ENCODE measurements at places on chromosomes 4 and X. TPM values are rescaled to one million over a fixed set of nuclear protein-coding genes. Genes with fewer than 3 reads are reported as not detected.

- no peaks in the 10 kb centered on the region for H3K36me3 ChIP-seq
- no peak overlapping the region for H3K27ac ChIP-seq
- no peak for DNase-seq
- no peak overlapping the region for H3K4me3 ChIP-seq
- H3K4me1 ChIP-seq, result no peaks in the 10 kb centered on the region
- H3K27me3 ChIP-seq, result no peaks in the 10 kb centered on the region
Measured at GRCh38 chrX:3154386-3154975, 113.2 kb downstream of the ARSF start.

- no peak overlapping the region for H3K4me3 ChIP-seq
- H3K36me3 ChIP-seq, result no peaks in the 10 kb centered on the region
- no peaks in the 10 kb centered on the region for H3K4me1 ChIP-seq
- no peak overlapping the region for H3K27ac ChIP-seq
Measured at GRCh38 chr4:11937941-11938340, 509.2 kb upstream of the HS3ST1 start.

DNA sequence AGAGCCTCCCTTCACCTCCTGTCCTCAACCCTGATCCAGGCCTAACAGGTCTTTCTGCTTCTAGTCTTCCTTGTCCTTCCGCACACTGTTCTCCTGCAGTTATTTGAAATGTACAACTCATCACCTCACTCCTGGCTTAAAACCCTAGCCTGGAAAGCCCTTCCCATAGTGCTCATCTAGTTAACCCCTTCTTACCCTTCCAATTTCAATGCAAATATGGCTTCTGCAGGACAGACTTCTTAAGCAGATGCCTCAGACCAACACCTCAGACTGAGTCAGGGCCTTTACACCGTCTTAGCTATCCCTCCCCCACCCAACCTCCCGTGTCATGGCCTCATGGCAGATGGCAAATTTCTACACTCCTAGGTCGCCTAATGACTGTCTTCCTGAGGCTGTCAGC lies 130.4 kb downstream of the BCOR start:
- H3K4me3 ChIP-seq, result no peak overlapping the region
- H3K36me3 ChIP-seq, result no peaks in the 10 kb centered on the region
- H3K27me3 ChIP-seq, result no peaks in the 10 kb centered on the region
- no peaks in the 10 kb centered on the region for H3K4me1 ChIP-seq
- no peak for DNase-seq
- H3K27ac ChIP-seq, result no peak overlapping the region

GRCh38 chr4:188400451-188400850 lies 261.2 kb downstream of the TRIML1 start:
- H3K27ac ChIP-seq, result no peak overlapping the region
- peaks cover 4% of the 10 kb centered on the region for H3K4me1 ChIP-seq
- no peaks in the 10 kb centered on the region for H3K36me3 ChIP-seq
- no peak overlapping the region for H3K4me3 ChIP-seq
- H3K27me3 ChIP-seq, result no peaks in the 10 kb centered on the region

GRCh38 chr4:51906167-51906958 lies 63.4 kb downstream of the DCUN1D4 start:
- no peaks in the 10 kb centered on the region for H3K36me3 ChIP-seq
- H3K4me3 ChIP-seq, result no peak overlapping the region
- DNase-seq, result peak; percentile 33
- H3K4me1 ChIP-seq, result peaks cover 19% of the 10 kb centered on the region
- H3K27ac ChIP-seq, result peak overlapping the region; percentile 78
- no peaks in the 10 kb centered on the region for H3K27me3 ChIP-seq

GRCh38 chr4:24956763-24957162 lies 43.9 kb upstream of the CCDC149 start:
- no peaks in the 10 kb centered on the region for H3K27me3 ChIP-seq
- H3K4me1 ChIP-seq, result no peaks in the 10 kb centered on the region
- no peak for DNase-seq
- no peak overlapping the region for H3K27ac ChIP-seq

DNA sequence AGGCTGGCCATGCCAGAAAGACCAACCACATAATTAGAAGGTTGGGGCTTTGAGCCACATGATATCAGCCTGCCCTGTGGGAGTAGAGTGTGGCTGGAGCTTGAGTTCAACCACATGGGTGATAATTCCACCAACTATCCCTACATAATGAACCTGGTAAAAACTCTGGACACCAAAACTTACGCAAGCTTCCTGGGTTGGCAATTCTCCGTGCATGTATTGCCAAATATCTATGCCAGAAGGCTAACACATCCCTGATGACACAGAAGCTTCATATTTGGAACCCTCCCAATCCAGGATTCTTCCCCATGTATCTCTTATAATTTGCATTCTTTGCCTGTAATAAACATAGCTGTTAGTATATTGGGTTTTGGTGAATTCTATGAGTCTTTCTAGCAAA lies 68.2 kb downstream of the FUNDC1 start:
- no peak overlapping the region for H3K27ac ChIP-seq
- no peaks in the 10 kb centered on the region for H3K36me3 ChIP-seq
- no peak for DNase-seq
- no peak overlapping the region for H3K4me3 ChIP-seq
- no peaks in the 10 kb centered on the region for H3K27me3 ChIP-seq

GRCh38 chr4:16462656-16463055 lies 236.4 kb upstream of the TAPT1 start:
- H3K27me3 ChIP-seq, result no peaks in the 10 kb centered on the region
- no peak for DNase-seq
- no peaks in the 10 kb centered on the region for H3K36me3 ChIP-seq

DNA sequence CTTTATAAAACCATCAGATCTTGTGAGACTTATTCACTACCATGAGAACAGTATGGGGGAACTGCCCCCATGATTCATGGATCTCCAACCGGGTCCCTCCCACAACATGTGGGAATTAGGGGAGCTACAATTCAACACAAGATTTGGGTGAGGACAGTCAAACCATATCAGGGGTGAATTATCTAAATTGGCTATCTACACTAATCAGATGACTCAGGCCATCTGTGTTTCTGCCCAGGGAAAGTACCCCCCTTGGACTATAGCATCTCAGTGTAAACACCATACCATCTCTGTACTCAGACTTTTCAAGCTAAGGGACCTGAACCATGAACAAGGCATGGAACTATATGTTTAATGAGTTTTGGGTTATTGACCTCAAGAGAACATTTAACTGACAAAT lies 76.8 kb downstream of the LNX1 start:
- no peak overlapping the region for H3K4me3 ChIP-seq
- H3K36me3 ChIP-seq, result no peaks in the 10 kb centered on the region
- H3K27me3 ChIP-seq, result no peaks in the 10 kb centered on the region
- no peak for DNase-seq

DNA sequence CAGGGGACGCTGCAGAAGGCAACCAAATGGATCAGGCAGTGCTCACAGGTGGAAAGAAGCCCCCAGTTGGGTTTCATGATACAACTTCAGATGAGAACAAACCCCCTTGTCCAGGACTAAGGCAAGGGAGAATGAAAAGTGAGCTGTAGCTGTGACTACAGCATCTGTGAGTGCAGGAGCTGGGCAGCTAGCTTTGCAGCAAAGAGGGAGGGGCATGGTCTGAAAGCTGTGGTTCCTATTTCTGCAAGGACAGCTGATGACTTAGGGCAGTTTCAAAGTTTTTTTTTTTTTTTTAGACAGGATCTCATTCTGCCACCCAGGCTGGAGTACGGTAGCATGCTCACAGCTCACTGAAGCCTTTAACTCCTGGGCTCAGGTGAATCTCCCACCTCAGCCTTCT lies 1317.4 kb upstream of the DIAPH2 start:
- no peaks in the 10 kb centered on the region for H3K36me3 ChIP-seq
- H3K27ac ChIP-seq, result no peak overlapping the region
- H3K27me3 ChIP-seq, result no peaks in the 10 kb centered on the region
- no peak overlapping the region for H3K4me3 ChIP-seq

Gene FOXR2
- total RNA-seq, result not detected
